ENCODE measurements at places on chromosomes 5 and 9. TPM values are rescaled to one million over a fixed set of nuclear protein-coding genes. Genes with fewer than 3 reads are reported as not detected.

Gene PDCD1LG2
- total RNA-seq: 27.8 TPM

Gene OTULINL
- total RNA-seq: 0.05 TPM

Gene EIF4EBP3
- 4.8 TPM for total RNA-seq

Gene CNTLN
- total RNA-seq: 5.9 TPM

Data from mammary microvascular endothelial cell (primary cell).